CD4-positive, CD25-positive, alpha-beta regulatory T cell (primary cell): ENCODE measurements at places on chromosomes 5 and 9. TPM values are rescaled to one million over a fixed set of nuclear protein-coding genes. Genes with fewer than 3 reads are reported as not detected.

The ASPN gene
- not detected for total RNA-seq

The ENTPD2 gene
- total RNA-seq = not detected

The CER1 gene
- total RNA-seq = not detected

The SREK1IP1 gene
- 31.6 TPM for total RNA-seq

The PCDHGC4 gene
- total RNA-seq = not detected

The CATSPER3 gene
- 0.37 TPM for total RNA-seq

The PIK3R1 gene
- 366 TPM for total RNA-seq

The LCN6 gene
- total RNA-seq = not detected

The PRKACG gene
- total RNA-seq = not detected

DNA sequence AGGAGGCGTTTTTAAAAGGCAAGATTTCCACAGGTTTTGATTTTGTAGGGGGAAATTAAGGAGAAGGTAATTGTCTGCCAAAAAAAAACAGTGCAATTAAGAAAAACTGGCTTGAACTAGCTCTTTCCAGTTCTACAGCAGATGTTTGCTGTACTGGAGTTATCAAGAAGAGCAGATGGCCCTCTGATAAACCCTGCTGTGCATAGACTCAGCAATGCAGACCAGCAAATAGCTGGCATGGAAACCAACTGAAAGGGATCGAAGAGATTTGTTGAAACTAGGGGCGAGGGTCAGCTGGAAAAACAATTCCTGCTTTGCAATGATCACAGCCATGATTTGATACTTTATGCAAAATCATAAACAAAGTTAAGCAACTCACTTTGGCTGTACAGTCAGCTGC is 17.8 kb upstream of the BHMT start:
- DNase-seq = no peak

- DNase-seq = no peak
Measured at GRCh38 chr5:344668-345067, 23.2 kb downstream of the AHRR start.

DNA sequence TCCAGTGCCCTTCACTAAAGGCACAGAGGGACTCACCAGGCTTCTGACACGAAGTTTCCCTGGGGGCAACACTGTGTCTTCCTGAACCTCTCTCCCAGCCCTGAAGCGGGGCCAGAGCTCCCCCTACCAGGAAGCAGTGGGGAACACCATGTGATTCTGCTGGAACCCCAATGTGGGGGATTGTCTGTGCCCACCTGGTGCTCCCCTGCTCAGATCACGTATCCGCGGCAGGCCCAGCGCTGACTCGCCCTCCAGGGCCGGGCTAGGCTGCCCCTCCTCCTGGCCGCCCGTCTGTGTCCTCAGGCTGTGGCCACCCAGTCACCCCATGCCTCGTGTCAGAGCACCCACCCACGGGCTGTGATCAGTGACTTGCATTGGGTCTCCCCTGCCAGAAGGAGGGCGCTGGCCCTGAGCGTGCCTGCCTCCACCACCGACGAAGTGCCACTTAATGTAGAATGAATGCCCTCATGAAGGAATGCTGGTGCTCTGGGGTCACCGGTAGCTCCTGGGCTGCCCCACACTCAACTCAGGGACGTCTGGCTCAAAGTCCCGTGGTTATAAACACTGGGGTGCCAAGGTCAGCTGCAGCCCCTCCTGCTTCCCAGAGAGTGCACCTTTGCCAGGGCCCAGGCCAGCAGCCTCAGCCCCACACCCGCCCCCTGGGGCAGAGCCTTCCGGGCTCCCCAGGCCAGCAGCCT is 22.1 kb downstream of the SARDH start:
- peak; percentile 25 for DNase-seq

DNA sequence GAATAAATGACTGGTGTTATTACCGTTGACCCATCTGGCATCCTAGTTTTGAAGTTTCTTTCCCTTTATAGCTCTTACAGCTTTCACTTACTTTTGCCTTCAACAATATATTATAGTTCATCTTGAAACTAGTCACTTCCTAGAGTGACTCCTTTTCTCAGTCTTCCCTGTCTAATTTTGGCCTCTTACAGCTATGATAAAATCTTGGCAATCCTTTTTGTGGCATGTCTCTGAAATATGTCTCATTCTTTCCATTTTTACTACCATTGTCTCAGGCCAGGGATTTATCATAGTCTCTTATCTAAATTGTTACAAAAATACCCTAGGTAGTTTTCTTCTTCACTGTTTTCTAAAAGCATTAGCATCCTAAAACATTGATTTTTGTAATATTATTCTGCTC is 621.3 kb upstream of the ZNF608 start:
- DNase-seq = no peak

GRCh38 chr5:74279244-74279643 is 361.3 kb downstream of the ENC1 start:
- DNase-seq = no peak

GRCh38 chr5:134133995-134134541 is 19.6 kb downstream of the TCF7 start:
- DNase-seq = no peak

DNA sequence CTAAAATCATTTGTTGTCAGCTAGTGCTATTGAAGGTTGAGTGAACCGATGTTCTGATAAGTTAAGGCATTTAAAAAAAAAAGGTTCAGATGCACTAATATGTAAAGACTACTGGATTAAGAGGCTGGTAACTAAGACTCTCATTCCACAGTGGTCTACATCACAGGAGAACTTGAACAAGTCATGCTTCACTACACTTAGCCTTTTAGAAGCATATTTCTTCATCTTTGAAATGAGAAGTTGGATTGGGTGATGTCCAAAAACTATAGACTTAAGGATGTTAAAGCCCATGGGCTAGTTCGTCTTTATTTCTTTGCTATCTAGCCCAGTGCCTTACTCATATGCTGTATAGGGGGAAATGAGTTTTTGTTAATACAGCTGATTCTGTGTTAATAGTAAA is 107.2 kb downstream of the NDUFS4 start:
- DNase-seq = no peak

- DNase-seq = no peak
Measured at GRCh38 chr9:98057138-98057799, 737 bp downstream of the NANS start.

DNA sequence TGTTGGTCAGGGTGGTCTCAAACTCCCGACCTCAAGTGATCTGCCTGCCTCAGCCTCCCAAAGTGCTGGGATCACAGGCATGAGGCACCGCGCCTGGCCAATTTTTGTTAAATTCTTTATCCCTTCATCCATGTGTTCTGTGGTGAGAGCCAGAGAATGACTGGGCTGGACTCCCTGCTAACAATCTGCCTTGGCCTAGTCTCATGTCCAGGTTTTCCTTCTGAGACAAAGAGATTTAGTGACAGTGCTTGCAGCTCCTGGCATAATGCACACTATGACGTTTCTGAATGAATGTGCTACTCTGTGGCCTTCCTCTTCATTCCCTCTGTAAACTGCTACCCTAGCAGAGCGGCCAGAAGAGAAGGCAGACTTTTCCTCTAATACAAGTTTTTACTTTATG is 79.3 kb downstream of the FOXD1 start:
- no peak for DNase-seq

DNA sequence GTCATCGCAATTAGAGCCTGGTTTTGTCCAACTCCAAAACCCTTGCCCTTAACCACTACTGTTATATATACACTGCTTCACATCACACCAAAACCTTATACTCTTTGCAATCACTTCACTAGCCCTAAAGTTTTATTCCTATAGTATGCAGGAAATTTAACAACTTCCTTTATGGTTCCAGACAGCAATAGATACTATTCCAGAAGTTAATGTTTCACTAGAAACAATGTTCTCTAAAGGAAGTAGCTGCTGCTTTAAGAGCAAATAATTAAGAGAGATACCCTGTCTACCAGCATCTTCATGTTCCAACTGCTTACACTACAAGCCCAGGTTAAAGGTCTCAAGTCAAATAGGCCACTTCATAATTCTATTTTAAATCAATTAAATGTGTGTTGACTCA is 22.0 kb downstream of the FREM1 start:
- no peak for DNase-seq

- no peak for DNase-seq
Measured at GRCh38 chr9:114034661-114035062, 43.4 kb downstream of the AMBP start.

DNA sequence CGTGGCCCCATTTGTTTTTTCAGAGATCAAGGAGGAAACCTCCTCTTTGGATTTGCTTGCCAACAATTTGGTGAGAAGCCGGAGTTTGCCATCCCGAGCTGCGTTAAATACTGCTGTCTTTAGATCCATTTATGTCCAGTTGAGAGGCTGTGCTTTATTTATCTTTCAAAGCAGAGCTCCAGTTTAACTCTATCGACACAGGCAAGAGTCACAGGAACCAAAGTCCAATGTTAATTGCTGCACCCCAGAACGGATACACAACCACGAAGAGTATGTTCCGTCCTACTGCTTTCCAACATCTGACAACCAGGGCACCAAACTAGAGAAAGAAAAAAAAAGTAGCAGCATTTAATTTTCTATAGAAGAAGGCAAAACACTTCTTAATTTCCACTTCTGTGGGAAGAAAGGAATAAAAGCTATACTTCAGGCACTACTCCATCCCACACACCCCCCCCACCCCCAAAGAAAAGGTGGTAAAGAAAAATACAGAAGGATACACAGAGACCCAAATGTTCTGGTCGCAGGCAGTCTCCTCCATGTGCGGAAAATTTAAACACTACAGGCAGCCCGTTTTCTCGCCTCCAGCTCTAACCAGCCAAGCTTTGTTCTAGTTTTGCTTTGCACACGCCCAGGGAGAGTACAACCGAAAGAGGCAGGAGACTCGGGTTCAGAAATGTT is 1.1 kb downstream of the FEM1C start:
- peak; percentile 76 for DNase-seq

DNA sequence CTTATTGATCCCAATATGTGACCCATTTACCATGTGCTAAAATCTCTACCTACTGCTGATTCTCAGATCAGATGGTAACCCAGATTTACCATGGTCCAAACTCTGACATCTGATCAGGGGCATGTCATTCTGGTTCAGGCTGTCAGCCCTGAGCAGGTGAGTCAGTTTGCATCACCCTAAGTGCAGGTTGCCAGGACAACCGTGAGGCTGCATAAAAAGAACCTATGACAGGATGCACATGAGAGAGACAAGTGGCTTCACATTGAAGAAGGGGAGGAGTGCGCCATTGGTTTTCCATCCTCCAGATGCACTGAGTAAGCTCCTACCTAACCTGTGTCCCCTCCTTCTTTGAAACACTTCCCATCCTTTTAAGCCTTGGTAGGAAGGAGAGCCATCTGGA is 801 bp upstream of the PRSS3 start:
- DNase-seq = peak; percentile 27

GRCh38 chr5:75736273-75736672 is 19.0 kb upstream of the POC5 start:
- no peak for DNase-seq

DNA sequence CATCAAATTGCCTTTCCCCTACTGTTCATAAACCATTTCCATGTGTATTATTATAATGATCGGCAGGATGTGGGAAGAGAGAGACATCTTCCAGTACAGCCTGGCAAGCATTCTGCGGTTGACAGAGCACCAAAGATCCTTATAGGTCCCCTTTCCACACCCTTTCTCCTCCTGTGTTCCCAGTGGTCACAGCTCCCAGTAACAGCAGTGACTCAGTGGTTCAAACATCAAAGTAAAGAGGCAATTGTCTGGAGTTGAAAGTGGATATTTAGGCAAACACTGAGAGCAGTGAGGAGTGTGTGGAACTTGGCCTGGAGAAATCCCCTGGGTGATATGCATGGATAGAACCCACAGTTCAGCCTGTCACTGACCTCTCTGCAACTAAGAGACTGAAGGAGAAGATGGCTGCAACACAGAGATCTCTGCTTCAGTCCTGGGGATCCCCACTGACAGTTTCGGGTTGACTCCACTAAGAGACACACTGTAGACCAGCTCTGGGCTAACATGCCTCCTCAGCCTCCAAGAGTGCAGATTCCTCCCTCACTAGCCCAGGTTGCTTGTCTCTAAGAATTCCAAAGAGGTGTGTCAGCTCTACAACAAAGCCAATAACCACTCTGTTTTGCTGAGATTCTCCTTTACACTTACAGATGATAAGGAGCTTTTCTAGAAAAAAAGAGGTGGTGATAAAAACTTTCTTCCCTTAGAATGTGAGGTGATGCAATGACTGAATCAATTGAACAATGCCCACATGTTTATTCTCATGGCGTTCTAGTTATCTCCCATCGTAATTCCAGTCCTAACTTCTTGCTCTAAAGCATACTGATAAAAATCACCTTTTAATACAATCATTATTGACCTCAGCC is 94.4 kb upstream of the IL6ST start:
- DNase-seq = no peak

DNA sequence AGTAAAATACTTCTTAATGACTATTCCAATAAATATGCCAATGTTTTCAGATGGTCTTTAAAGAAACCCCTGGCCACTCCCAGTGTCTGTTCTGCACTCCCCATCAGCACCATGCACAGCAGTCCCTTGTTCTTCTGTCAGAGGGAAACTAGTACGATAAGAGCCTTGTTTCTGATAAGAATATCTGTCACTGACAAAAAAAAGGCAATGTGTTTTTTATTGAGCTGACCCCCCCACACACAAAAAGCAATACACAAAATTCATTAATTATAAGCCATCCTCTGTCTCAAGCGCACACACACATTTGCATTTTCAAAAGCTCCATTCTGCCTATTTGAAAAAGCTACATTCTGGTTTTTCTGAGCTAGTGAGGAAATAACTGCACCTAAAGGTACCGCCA is 119.1 kb downstream of the ENC1 start:
- DNase-seq = no peak

- DNase-seq = no peak
Measured at GRCh38 chr5:130400091-130400490, 495.8 kb downstream of the CHSY3 start.
